ENCODE measurements at places on chromosomes 7 and 10.

DNA sequence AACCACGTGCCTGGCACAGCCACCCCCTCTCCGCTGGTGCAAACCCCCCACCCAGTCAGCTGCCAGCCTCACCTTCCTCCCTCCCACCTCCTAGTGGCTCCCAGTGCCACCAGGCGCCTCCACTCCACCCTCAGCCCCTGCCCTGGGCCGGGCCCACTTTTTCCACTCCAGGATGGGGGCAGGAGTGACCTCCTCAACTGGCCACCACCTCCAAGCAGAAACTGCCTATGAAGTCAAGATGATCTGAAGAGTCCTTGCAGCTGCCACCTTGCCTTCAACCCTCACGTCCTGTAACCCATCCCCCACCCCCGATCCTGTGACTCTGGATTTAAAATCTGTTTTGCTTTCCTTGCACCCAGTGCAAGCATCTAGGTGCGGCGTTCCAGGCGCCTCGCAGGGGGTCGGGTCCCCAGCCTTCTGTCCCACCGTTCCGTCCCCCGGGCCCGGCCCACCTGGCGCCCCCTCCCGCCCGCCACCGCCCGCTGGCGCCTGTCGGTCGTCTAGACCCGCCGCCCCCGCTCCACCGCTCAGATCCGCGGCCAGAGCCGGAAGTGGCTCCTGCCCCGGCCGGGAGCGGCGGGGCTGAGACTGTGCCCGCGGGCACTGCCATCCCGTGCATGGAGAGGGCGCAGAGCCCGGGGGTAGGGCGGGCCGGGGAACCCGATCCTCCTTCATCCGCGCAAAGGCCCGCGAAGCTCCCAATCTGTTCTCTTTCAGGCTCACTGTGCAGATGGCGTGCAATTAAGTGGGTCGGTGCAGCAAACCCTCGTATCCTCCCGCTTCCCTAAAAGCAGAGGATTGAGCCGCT is 51.2 kb upstream of the GTF2I start:
- DNase-seq, result peak; percentile 81

DNA sequence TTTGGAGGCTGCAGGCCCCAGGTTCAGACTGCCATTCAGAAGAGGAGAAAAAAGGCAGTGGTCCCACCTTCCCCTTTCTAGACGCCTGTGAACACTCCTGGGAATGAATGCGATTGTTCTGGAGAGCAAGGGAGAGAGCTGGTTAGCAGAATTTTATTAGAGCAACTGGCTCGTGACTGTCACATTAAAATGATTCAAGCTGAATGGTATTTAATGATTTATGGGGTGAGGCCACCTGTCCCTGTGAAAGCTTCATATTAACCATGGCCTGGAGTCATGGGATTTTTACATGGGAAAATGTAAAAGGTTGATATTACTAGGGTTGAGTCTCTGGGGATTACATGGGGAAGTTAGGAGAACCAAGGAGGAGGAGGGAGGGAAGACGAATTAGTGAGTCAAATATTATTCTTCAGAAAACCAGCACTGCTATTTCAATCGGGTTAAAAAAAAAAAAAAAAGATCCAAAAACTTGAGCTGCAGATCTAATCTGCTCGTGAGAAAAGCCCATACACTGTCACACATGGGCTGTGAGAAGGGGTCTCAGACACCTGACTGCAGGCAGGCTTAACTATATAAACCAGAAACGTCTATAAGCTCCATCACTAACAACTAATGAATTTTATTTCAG is 8.3 kb downstream of the CXCL12 start:
- DNase-seq, result no peak

GRCh38 chr10:80579849-80580637 is 42.3 kb downstream of the SH2D4B start:
- DNase-seq, result no peak

DNA sequence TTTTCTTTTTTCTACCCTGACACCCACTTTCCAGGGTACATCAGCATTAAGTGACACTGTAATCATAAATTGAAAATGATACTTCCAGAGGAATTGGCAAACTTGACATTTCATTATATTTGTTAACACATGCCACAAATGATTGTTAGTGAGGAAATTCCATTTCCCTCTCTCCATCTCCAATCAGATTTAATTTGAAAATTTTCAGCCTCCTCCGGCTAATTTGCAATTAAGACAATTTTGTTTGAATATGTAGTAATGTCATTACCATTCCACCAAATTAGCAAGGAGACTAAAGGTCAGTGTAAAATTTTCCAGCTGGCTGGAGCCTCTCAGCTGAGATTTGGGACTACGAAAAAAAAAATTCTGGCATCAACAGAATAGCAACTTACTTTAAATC is 242.7 kb downstream of the FOXP2 start:
- no peak for DNase-seq

GRCh38 chr10:132851451-132851850 is 65.5 kb upstream of the NKX6-2 start:
- no peak for DNase-seq

DNA sequence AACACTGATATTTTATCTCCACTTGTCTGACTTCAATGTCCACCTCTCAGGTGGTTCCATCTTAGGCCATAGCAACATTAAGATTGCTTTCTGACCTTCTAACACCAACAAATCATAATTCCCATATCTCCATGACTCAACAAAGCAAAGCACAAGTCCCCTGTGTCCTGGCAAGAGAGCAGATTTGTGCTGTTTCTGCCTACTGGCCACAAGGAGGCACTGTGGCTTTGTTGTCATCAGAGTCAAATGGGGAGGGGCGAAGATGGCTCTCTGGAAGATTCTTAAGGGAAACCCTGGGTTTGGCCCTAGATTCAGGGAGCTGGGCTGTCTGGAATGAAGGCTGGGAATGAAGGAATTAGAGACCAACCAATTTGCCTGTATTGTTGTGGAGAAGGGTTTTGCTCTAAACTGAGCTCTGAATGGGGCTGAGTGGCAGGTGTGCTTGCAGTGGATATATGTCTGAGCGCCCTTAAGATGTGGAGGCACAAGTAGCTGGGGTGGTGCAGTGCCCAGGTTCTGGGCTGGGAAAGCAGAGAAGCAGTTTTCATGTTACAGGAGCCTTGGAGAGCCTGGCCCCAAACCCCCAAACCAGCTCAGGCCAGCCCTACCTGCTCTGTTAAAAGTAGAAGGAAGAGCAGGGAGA is 154.8 kb upstream of the PRSS58 start:
- peak; percentile 66 for DNase-seq

DNA sequence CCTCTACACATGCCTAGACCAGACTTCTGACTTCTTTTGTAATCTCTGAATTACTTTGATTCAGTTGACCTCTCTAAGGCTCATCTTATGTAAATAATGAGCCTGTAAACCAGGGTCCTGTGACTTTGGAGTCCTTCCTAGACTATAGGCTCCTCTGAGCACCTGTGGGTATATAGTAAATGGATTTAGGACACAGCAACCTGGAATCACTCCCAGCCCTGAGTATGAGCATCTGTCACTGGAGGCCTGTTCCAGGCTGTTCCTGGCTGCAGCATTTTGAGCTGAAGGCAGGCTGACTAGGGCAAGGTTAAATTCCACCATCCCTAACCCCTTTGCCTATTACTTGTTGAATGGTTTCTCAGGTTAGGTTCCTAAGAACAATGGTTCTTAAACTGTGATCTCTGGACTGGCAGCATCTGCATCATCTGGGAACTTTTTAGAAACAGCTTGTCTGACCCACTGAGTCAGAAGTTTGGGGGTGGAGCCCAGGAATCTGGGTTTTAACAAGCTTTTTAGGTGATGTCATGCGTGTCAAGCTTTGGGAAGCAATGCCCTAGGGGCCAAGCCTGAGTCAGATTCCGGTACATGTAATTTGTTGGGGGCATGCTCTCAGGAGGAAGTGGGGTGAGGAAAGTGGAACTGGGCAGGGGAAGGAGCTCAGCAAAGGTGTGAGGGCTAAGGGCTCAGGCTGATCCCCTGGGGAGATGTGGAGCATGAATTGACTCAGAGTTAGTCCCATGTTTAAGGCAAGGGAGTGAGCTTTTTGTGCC is 28.2 kb downstream of the MINDY4 start:
- DNase-seq, result peak; percentile 6

GRCh38 chr10:75424571-75424970 is 6.9 kb upstream of the LRMDA start:
- no peak for DNase-seq

DNA sequence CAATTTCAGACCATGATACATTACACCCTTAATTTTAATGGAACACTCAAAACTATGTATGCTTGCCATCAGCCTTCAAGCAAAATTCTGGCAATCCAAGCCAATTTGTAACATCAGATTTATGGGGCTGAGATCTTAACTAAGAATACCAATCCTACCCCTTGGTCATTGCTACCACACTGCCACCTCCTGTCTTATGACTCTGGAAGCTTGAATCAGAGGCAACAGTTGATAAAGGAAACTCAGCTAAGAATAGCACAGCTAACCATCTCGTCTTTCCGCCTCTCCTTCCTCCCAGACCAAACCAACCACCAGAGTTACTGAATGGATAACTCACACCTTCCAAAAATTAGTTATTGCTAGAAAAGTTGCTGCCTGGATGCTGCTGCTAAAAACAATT is 7.4 kb downstream of the IGF2BP3 start:
- no peak for DNase-seq

All from suppressor macrophage (primary cell).